Esophagus squamous epithelium (tissue), 5 donors: ENCODE measurements at places on chromosomes 1 and 21.

DNA sequence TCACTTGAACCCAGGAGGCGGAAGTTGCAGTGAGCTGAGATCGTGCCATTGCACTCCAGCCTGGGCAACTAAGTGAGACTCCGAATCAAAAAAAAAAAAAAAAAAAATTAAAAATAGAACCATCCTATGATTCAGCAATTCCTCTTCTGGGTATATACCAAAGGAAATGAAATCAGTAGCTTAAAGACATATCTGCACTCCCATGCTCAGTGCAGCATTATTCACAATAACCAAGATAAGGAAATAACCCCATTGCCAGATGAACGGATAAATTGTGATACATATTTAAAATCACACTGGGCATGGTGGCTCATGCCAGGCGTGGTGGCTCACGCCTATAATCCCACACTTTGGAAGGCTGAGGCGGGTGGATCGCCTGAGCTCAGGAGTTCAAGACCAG is 23.8 kb downstream of the ALDH9A1 start:
- no peaks in the 10 kb centered on the region for H3K27me3 ChIP-seq
- peaks cover 98% of the 10 kb centered on the region for H3K36me3 ChIP-seq
- no peak overlapping the region for H3K27ac ChIP-seq

DNA sequence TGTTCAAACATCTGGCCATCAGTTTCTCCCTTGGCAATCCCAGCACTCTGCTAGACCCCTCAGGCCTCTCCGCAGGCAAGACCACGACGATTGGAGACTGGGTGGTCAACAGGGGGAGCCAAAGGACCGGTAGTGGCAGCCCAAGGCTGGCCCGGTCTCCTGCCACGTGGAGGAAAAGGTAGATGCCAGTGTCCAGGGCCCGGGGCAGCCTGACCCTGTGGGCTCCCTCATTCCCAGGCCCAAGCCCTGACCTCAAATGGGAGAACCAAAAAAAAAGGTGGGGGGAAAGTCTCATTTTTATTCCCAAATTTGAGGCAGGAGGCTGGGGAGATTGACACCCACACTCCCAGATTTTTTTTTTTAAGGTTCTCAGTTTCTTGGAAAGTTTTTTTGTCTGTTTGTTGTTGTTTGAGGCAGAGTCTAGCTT is 24.8 kb downstream of the S100A6 start:
- no peak overlapping the region for H3K27ac ChIP-seq
- peaks cover 60% of the 10 kb centered on the region for H3K4me1 ChIP-seq
- H3K4me3 ChIP-seq: no peak overlapping the region
- H3K27me3 ChIP-seq: no peaks in the 10 kb centered on the region
- H3K36me3 ChIP-seq: no peaks in the 10 kb centered on the region

DNA sequence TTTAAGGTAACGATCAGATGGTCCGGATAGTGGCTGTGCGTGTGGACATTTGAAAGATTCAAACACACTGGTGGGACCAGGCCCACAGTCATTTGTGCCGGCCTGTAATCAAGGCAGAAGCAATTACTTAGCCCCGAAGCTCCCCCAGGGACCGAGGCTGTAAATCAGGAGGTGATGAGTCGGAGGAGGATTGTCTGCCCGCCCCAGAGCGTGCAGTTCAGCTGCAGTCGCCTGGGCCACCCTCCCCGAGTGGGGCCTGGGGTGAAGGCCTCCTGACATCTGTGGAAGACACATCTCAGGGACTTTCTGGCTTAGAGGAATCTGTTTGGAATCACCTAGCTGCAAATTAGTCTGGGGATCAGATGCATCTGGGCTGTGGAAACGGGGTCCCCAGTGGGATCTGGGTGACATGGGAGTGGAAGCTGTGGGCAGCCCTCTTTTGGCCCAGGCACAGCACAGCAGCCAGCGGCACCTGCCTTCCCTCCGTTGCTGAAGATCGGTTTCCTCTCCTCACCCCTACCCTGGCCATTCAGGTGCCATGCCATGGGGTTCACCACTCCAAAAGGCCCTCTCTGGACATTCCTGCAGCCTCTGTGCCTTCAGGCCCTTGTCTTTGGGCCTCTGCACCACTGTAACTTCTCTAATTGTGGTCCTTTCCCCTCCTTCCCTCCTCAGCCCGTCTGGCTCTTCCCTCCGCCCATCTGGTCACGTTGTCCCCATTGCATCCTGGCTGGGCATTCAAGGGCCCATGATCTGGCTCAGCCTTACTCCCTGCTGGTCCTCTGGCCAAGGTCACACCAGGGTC is 25.7 kb downstream of the LHX4 start:
- no peak overlapping the region for H3K27ac ChIP-seq
- H3K4me3 ChIP-seq: no peak overlapping the region
- H3K4me1 ChIP-seq: no peaks in the 10 kb centered on the region
- no peak for DNase-seq

GRCh38 chr1:22186311-22186710 is 43.4 kb upstream of the WNT4 start:
- H3K4me1 ChIP-seq: no peaks in the 10 kb centered on the region
- no peak overlapping the region for H3K4me3 ChIP-seq
- no peaks in the 10 kb centered on the region for H3K36me3 ChIP-seq

DNA sequence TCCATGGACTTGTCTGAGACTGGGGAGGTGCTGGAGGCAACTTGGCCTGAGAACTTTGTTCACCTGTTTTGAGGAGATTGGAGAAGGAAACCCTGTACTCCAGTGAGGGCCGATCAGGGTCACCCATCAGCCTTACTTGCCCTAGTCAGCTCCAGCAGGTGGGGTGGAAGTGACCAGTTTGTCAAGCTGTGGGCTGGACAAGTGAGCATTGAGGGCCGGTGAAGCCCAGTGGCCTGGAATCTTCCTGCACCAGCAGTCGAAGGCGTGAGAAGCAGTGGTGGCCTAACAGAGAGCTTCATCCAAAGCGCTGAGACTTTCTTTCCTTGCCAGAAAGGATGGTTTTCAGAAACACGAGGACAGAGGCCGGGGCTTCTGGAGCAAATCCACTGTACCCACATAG is 9.6 kb downstream of the SLC37A1 start:
- H3K27me3 ChIP-seq: no peaks in the 10 kb centered on the region
- no peak overlapping the region for H3K27ac ChIP-seq
- no peaks in the 10 kb centered on the region for H3K36me3 ChIP-seq
- no peak overlapping the region for H3K4me3 ChIP-seq
